Erythroblast (primary cell): ENCODE measurements at places on chromosomes 5 and 9.

DNA sequence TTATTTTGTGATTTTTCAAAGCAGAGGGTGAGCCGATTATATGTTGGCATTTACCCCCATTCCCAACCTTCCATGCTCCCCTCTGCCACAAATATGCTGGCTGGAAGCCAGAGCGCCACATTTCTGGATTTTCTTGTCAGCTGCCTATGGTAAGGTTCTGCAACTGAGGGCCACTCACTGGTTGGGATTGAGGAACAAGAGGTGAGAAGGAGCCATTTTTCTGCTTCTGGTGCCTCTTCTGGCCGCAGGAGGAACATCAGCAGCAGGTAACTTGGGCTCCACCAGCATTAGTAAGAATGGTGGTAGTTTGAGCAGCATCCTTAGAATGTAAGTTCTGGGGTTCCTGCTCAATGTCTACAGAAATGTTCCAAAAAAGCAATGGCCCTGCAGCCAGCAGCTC, 159.5 kb upstream of the MAST4 start:
- DNase-seq = no peak

- DNase-seq = no peak
Observed at GRCh38 chr5:139676951-139677735, 29.0 kb downstream of the CXXC5 start.

GRCh38 chr5:134127376-134127861, 12.9 kb downstream of the TCF7 start:
- DNase-seq = no peak

- no peak for DNase-seq
Observed at GRCh38 chr5:151608522-151608921, 17.4 kb upstream of the FAT2 start.

GRCh38 chr5:17302604-17303003, 85.2 kb downstream of the BASP1 start:
- no peak for DNase-seq

DNA sequence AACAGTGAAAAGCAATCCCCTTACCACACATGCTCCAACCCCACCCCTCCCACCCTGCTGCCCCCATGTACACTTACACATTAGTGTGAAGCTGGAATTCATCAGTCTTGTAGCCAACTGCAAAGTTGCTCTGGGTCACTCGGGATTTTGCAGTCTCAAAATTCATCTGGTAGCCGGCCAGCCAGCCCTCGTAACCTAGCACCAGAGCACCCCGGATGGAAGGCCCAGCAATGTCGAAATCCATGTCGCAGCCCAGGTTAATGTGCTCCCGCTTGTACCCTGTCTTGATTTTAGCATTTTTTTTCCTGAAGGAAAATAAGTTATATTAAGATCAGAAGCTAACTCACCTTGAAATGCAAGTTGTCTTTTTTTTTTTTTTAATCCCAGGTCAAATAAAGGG, 12.2 kb upstream of the C5orf15 start:
- no peak for DNase-seq

DNA sequence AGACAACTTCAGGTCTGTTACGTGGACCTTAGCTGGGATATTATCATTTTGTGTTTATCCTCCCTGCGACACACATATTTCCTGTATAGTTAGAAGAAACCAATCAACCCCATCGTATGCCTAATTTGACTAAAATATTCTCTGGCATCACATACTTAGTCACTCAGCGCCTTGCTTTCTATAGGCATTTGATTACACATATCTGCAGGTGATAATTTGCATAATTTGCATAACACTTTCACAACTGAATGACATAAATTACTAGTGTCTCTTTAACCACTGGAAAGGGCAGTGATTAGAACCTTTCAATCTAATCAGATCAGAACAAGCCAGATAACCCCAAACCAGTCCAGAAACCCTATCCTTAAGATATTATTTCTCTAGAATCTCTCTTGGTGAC, 390.2 kb downstream of the TLR4 start:
- no peak for DNase-seq

GRCh38 chr9:32571969-32572899, 725 bp downstream of the NDUFB6 start:
- DNase-seq = peak; percentile 91

GRCh38 chr5:63125862-63126261, 547.2 kb downstream of the LRRC70 start:
- DNase-seq = peak; percentile 1

DNA sequence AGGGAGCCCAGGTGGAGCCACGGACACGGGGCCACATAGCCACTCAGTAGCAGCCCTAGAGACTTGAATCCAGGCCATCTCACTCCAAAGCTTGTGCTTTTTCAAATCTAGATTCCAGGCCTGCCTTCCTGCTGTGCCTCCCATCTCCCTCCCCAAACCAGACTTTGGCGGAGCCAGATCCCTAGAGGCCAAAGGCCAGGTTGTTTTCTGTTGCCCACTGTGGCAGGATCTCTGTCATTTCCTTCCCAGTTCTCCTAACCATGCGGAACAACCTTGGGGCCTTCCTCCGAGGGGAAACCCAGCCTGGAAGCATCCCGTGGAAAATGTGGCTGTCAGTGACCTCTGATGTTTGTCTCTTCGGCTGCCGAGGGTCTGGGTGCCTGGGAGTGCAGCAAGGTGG, 16.4 kb upstream of the RPS14 start:
- no peak for DNase-seq

DNA sequence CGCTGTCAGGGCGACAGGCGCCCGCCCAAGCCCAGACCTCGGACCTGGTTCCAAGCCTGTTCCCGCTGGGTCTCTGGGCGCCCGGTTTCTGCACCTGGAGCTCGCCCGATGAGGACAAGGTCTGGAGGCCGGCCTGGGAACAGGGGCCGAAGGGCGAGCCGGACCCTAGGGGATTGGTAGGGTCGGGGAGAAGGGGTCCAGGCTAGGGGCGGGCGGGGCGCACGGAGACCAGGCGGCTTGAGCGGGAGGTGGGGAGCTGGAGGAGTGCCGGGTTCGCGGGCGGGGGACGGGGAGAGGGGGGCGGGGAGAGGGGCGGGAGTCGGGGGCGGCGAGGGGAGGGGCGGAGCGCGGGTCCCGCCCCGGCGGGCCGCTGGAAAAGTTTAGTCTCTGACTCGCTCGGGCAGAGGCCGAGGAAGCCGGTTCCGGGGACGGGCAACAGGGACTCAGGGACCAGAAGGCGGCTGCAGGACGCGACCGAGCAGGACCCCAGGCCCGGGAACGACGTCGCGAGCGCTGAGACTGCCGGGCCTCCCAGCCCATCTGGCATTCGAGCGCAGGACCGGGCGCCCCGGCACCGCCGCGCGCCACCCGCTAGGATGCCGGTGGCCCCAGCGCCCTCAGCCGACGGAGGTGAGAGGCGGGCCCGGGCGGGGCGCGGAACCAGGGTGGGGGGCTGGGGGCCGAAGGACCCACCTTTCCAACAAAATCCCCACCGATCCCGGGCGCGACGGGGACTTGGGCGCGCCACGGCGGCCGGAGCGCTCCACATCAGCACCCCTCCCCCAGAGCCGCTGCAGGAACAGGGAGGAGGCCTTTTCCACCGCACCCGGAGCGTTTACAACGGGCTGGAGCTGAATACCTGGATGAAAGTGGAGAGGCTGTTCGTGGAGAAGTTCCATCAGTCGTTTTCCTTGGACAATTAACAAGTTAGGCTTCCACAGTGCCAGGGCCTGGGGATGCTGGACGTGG, at the start of gene S1PR3:
S1PR3 (plus strand) TSS at position 403 of the 969 bp plus-strand sequence. CDS start 9,733 bp downstream, outside the sequence.
- DNase-seq = no peak

GRCh38 chr5:95730730-95731570, at the start of gene RHOBTB3:
RHOBTB3 (plus strand) TSS chr5:95731336; CDS start chr5:95731683, 347 bp downstream.
- DNase-seq = peak; percentile 86

DNA sequence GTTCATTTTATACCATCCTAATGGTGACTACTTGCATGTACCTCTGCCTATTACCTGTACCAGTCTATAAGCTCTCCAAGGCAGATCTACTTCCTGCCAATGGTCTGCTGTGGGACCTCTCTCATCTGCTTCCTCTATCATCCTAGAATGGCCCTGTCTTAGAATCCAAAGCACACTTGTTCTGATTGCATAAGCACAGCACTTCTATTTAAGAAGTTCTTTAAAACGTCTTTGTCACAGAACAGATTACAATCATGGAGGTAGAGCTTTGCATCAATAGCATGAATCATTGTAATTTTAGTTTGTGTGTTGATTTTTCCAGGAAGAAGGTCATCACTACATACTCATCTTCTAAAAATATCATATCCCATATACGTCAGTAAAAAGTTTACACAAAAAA, 131.8 kb upstream of the ACOT12 start:
- no peak for DNase-seq

- no peak for DNase-seq
Observed at GRCh38 chr9:72533322-72533721, 11.9 kb downstream of the TMC1 start.

DNA sequence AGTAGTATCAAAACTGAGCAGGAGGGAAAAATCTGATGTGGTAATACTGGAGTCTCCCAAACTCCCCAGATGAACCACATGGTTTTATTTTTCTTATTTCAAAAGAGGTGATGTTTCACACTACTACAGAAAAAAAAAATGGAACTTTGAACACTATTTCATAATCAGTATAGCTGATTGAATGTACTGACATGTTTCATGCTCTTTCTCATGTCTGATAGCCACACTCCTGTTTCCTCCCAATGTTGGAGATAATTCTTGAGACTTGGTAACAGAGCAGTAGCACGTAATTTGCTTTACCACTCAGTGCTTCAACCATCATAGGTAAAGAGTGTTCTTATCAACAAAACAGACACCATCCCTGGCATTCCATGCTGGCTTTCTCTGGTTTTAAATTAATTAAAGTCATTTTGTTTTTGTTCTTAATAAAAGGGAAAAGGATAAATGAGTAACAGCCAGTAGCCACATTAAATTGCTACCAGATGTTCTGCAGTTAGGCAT, 85.2 kb downstream of the MUSK start:
- DNase-seq = no peak

GRCh38 chr5:26833596-26833995, 204.8 kb downstream of the CDH9 start:
- no peak for DNase-seq

DNA sequence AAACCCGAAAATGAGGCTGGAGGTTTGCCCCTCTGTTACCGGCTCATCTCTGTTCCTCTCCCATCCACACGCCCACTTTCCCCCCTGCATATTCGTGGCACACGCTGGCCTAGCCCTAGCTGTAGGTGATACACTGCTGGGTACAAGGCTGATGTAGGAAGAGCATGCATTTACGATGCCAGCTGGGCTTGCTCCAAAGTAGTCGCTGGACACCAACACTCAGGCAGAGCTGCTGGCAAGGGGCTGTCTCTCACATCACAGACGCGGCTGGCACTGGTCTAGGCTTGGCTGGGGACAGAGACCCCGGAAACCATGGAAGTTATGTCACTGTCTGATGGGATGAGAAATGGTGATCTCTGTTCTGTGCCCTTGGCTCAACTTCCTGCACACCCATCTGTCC, 9.8 kb upstream of the PHYKPL start:
- no peak for DNase-seq

- no peak for DNase-seq
Observed at GRCh38 chr5:138011991-138012390, 20.9 kb downstream of the FAM13B start.

DNA sequence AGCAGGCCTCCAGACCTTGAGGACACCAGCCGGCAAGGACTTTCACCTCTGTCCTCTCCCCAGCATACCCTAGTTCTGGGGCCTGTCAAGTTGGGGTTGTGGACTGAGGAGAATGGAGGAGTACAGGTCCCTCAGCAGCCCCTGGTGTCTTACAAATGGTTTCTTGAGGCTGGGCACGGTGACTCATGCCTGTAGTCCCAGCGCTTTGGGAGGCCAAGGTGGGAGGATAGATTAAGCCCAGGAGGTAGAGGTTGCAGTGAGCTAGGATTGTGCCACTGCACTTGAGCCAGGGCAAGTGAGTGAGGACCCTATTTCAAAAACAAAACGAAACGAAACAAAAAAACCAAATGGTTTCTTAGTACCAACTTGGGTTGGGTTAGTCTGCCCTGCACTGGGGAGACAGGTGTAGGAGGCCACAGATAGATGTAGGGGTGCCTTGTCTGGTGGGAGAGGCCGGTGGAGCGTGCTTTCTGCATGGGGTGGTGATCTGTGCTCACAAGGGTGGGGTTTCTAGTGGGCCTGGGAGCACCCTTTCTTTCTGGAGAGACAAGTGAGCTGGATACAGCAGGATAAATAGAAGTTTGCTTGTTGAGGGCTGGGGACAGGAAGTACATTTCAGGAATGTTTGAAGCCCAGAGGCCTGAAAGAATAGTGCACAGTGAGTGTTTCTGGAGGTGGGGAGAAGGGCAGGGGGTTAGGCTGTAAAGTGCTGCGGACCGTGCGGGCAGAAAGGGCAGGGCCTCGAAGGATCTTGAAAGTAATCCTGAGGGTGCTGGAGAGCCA, 37.7 kb upstream of the PSD2 start:
- no peak for DNase-seq
